ENCODE measurements at places on chromosomes 5 and 9.
A peak's percentile ranks its signal among the peaks of the same experiment; 100 is the strongest.

DNA sequence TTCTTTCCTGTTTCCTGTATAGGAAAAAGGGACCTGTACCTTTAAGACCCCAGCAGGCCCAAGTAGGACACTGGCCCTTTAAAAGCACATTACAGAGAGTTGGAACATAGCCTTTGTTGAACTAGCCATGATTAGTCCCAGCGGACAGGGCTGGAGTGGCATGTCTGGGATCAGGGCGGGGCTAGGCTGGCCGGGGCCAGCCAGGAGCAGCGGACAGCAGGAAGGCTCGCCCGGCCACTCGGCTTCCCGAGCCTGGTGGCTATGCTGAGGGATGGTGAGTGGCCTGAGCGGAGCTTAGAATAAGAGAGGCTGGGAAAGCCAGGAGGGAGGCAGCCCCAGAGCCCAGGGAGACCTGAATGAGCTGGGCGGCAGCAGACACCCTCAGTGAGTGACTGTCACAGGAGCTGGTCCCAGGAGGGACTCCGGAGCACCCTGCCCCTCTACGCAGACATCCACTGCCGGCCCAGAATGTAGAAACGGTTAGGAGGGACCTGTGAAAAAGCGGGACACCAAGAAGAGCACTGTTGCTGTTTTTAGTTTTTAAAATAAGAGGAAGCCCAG lies 92.1 kb downstream of the DAB2IP start:
- peak; percentile 54 for DNase-seq

- DNase-seq: no peak
Observed at GRCh38 chr9:14437354-14438231, 123.7 kb upstream of the NFIB start.

GRCh38 chr5:100802208-100802607 lies 100.9 kb downstream of the ST8SIA4 start:
- DNase-seq: no peak

- DNase-seq: no peak
Observed at GRCh38 chr5:67358186-67358585, 161.6 kb upstream of the CD180 start.

DNA sequence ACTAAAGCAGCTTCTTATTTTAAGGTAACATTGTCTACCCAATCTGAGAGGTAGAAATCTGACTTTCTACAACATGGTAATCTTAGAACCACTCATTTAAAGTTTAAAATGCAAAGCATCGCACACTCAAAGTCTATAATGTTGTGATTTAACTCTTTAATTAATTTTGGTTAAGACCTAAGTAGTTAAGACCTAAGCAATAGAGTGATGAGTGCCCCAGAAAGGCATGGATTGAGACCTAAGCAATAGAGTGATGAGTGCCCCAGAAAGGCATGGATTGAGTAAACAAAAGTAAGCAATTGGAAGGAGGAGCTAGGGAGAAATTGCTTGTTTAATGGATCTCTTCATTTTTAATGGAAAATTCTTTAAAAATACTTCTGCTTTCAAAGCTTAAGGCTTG lies 86.8 kb downstream of the NLN start:
- no peak for DNase-seq

DNA sequence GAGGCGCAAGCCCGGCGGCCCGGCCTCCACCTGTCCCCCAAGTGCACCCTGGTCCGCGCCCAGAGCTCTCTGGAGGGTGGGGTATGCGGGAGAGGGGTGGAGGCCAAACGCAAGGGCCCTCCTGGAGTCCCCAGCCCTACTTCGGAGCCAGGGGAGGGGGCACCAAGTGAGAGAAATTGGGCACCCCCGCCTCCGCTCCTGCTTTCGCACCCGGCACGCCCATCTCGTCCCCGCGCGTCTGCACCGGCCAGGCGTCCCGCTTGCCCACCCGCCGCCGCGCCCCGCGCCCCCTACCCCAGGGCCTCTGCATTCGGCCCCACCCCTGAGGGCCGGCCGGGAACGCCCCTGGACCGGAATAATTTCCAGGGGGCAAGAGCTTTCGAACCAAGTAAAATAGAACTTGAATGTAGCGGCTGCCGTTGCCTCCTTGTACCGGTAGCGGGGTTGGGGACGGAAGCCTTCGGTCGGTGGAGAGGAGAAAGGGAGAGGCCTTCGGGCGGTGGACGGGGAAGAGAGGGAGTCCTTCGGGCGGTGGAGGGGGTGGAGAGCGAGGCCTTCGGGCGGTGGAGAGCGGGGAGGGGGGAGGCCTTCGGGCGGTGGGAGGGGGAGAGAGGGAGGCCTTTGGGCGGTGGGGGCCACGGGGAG lies 694 bp upstream of the PHPT1 start:
- DNase-seq: no peak

GRCh38 chr9:127185931-127186781 lies 63.7 kb upstream of the ANGPTL2 start:
- DNase-seq: peak; percentile 98

DNA sequence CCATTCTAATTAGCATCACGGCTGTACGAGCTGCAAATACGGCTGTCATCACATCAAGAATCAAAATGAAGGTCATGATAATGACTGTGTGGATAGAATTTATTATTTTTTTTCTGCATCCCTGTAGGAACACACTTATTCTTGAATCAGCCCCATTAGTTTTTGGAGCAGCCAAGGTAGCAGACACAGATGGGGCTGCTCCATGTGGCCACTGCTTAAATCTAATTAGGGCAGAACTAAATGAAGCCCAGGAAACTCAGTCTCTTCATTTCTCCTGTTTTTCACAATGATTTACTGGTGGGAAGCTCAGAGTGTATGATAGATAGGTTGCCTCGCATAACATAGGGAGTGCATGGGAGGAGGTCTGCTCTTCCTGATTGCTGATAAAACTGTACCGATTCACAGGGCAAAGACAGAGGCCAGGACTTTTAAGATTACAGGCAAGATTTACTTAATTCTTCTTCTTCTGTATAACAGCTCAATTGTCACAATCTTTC lies 275.5 kb downstream of the GLIS3 start:
- no peak for DNase-seq

GRCh38 chr5:102545175-102545574 lies 46.4 kb upstream of the SLCO6A1 start:
- no peak for DNase-seq

DNA sequence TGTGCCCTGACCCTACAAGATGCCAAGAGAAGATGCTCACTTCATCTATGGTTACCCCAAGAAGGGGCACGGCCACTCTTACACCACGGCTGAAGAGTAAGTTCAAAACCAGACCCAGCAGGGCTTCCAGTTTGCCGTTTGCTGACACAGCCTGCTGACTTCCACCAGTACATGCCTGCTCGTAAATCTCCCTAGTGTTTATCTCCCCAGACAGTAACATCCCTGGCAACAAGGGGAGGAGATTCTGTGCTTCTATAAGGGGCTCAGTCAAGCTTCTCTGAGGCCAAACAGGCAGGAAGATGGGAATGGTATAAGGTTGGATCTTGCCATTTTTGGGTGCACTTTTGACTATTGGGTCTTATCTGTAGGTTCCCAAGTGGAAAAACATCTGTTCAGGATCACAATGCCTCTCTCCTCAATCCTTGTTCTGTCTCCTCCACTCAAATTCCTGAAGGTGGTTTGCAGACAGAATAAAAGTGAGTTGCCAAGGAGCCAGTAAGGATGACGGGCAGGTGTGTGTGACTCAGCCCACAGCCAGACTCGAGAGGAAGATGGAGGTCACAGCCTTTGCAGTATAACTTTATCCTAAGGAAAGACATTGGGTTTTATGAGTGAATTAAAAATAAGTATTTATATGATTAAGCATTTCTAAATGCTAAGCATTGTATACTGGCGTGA lies 1.9 kb downstream of the MLANA start:
- DNase-seq: no peak

DNA sequence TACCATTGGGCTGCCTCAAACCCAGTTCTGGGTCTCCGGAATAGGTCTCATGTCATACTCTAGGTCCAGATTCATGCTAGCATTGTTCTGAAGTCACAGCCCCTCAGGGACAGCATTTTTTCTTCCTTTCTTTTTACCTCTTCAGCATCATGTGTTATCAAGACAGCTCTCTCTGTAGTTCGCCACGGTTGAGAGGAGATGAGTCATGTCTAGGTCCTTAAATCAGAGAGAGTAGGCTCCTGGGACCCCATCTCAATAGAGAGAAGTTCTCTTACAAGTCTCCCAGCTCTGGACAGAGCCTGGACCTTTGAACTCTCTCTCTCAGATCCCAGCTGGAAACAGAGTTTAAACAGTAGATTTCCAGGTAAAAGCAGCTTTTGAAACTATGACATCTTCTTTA lies 332.4 kb upstream of the CD180 start:
- no peak for DNase-seq

DNA sequence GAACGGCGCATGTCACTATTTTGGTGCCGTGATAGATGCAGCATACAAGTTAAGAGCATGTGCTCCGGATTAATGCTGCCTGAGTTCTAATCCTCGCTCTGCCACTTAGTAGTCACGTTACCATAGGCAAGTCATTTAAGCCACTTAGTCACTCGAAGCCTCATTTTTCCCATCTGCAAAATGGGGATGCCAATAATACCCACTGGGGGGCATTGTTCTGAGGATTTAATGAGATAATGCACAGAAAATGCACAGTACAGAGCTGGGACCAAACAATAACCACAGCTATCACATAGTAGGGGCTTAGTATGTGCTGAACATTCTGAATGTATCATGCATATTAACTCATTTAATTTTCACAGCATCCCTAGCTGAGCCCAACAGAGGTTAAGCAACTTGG lies 9.1 kb downstream of the NIPAL4 start:
- no peak for DNase-seq

DNA sequence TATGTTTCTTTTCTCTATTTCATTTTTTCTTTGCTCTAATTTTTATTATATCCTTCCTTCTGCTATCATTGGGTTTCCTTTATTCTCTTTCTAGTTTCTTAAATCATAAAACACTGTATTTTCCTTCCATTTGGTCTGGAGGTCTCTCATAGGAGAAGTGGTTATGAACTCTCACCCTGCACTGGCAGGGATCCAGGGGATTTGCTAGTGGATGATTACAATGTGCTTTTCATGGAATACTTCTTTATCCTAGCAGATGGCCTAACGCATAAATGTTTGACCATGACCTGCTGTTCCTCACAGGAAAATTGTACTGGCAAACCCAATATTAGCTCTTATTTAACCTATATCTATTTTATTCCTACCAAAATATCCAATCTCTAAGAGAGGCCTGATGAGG lies 31.5 kb upstream of the SGCD start:
- no peak for DNase-seq

- no peak for DNase-seq
Observed at GRCh38 chr5:156850206-156850751, at the start of gene PPP1R2B. Gene PPP1R2B, plus strand, starts transcription at chr5:156850295. Its CDS starts 268 bp downstream, at chr5:156850563.

GRCh38 chr9:35489313-35490154 lies at the start of gene RUSC2:
Gene RUSC2, plus strand, starts transcription at chr9:35490111. Its CDS starts 56,411 bp downstream, at chr9:35546522.
- DNase-seq: peak; percentile 73

GRCh38 chr5:92952243-92952642 lies 628.8 kb downstream of the NR2F1-AS1 start:
- no peak for DNase-seq

DNA sequence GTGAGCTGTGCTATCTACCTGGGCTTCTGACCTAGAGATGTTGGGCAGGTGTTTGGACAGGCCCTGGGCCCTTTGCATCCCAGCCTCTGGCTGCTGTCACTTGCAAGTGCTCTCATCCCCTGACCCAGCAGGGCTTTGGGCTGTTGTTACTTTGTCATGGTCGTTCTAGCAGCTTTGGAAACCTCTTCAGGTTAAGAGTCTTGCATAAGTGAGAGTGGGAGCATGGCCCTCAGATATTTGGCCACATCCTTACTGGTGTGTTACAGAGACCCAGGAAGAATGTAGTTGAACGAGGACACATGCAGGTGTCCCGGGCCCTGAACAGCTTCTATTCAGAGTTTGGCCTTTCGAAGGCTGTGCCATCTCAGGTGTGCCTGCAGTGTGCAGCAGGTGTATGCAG lies 4.5 kb downstream of the TENT4A start:
- DNase-seq: no peak

- DNase-seq: no peak
Observed at GRCh38 chr5:97568382-97568781, 385.3 kb upstream of the RIOK2 start.

DNA sequence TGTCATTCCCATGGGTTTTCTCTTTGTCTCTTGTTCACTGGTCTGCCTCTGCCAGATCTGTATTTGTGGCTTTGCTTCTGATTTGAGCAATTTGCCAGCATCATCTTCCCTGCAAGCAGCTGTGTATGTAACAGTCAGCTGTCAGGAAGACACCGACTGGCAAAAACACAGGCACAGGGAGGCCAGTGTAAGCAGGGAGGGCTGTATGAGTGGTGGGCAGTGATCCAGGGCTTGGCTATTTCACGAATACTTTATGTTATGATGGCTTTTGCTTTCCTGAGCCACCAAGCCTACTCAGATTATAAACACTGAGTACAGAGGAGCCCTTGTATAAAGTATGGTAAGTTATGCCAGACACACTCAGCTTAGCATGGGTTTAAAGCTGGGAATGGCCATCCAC lies 11.6 kb downstream of the BNIP1 start:
- no peak for DNase-seq

- DNase-seq: no peak
Observed at GRCh38 chr9:38622288-38622674, 1.9 kb upstream of the ANKRD18A start.

- no peak for DNase-seq
Observed at GRCh38 chr5:147481874-147482705, 27.8 kb downstream of the DPYSL3 start.

DNA sequence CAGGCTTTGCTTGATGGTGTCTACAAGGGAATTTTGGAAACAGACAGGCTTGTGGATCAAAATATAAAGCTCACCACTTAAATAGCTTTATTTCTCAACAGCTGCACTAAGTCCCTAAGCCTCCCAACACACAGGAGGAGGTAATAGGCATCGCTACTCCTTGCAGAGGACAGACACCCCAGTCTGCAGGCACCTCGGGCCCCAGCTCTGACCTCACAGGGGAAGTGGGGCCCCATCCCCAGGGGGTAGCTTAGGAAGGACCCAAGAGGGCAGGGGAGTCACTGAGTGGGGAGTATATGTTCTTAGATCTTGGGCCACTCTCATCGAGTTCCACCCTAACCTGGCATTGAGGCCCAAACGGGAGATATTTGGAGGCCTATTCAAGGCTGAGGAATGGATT lies 66.7 kb upstream of the XPA start:
- DNase-seq: no peak

DNA sequence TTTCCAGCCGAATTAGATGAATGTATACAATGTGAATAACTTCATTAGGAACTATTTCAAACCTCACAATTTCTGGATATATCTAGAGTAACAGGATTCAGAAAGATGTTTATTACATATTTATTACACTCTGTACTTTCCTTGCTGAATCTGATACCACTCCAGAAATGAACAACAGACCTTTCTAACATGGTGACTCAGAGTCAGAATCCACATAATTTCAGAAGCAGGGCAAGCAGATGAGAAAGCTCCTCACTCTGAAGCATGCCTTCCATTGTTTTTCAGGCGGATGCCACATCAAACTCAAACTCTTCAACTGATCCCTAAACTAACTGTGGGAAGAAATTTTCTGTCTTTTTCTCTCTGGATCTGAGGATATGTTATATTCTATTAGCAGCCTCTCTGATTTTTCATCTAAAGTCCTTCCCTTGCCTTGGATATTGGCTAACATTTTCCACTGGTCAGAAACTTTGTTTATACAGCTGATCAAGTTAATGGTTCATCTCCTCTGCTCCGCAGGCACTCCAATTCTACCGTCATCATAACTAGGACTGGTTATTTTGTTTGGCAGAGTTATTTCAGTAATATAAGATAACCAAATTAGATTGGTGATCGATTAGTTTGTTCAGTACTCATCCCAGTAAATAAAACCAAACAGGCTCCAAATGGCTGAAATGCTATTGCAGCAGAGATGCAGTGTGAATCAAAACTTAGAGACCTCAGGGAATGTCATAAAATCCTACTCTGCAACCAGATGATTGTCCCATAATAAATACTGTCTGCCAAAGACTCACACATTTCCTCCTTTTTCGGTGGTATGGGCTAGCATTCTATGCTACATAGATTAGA lies 556.0 kb downstream of the EBF1 start:
- peak; percentile 28 for DNase-seq

GRCh38 chr9:72134801-72135200 lies 14.4 kb upstream of the GDA start:
- DNase-seq: no peak
